ENCODE measurements at places on chromosomes 5 and 9. TPM values are rescaled to one million over a fixed set of nuclear protein-coding genes. Genes with fewer than 3 reads are reported as not detected.

The DNAI1 gene
- total RNA-seq: not detected

The NUTM2G gene
- total RNA-seq: not detected

The SUB1 gene
- total RNA-seq: 311 TPM

The ACSL6 gene
- total RNA-seq: 18.0 TPM

The PRRX2 gene
- total RNA-seq: not detected

The CRHBP gene
- total RNA-seq: 0.50 TPM

The F12 gene
- 1.1 TPM for total RNA-seq

The BASP1 gene
- total RNA-seq: 1.4 TPM

The LIFR gene
- total RNA-seq: not detected

The TAF11L2 gene
- total RNA-seq: not detected

The SLC1A1 gene
- total RNA-seq: 0.07 TPM

The SAXO1 gene
- total RNA-seq: not detected

GRCh38 chr9:123756484-123757106 is 173.3 kb downstream of the DENND1A start:
- DNase-seq: no peak

DNA sequence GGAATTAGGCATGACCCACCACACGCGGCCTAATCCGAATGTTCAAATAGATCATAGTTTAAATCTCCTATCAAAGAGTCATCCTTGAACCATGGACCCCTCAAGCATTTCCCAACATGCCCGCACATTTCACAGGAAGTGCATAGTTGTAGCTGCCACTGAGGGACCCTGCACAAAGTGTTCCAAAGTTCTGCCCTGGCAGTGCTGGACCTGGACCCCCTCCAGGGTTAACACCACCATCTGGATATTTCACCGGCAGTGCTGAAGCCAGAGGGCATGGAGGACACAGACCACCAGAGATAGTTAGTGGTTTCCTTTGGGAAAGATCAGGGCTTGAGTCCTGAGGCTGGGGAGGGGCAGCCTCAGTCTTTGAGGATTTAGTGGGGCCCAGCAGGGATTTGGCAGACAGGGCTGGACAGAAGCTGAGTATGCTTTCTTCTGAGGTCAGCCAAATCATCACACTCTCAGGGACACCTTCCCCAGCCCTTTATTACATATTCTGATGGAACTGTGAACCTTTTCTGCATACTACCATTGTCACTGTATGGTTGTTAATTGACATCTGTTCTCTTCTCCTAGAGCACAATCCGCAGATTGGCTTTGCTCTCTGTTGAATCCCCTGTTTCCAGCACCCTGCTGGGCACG is 143.6 kb upstream of the EFNA5 start:
- no peak for DNase-seq

DNA sequence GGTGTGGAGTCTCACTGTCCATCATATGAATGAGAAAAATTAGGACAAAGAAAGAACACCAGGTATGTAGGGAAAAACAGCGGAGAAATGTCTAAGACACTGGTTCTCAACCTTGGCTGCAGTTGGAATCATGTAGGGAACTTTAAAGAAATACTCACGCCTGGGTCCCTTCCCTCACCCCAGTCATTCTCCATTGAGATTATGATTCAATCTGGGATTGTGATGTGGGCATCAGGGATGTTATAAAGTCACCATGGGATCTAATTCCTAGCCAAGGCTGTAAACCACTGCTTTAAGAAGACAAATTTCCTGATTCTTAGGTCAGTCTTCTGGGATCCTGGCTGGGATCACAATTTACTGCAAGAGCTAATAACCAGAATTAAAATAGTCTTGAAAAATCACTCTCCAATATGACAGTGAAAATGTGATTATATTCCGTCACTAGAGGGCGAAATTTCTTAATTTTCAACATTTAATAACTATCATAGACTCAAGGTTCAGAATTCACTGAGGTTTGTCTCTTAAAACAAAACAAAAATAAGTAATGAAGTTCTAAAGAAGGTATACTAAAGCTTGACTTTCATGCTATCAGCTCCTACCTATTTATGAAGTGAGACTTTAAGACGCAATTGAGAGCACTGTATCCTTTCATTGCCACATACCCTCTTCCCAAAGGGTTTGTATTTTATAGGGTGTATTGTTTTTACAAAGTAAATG is 60.5 kb downstream of the GLDC start:
- no peak for DNase-seq

GRCh38 chr9:35905912-35906679 is at the start of gene HRCT1:
Gene HRCT1 (plus strand): TSS chr9:35906202. CDS start chr9:35906288, 86 bp downstream.
- no peak for DNase-seq

DNA sequence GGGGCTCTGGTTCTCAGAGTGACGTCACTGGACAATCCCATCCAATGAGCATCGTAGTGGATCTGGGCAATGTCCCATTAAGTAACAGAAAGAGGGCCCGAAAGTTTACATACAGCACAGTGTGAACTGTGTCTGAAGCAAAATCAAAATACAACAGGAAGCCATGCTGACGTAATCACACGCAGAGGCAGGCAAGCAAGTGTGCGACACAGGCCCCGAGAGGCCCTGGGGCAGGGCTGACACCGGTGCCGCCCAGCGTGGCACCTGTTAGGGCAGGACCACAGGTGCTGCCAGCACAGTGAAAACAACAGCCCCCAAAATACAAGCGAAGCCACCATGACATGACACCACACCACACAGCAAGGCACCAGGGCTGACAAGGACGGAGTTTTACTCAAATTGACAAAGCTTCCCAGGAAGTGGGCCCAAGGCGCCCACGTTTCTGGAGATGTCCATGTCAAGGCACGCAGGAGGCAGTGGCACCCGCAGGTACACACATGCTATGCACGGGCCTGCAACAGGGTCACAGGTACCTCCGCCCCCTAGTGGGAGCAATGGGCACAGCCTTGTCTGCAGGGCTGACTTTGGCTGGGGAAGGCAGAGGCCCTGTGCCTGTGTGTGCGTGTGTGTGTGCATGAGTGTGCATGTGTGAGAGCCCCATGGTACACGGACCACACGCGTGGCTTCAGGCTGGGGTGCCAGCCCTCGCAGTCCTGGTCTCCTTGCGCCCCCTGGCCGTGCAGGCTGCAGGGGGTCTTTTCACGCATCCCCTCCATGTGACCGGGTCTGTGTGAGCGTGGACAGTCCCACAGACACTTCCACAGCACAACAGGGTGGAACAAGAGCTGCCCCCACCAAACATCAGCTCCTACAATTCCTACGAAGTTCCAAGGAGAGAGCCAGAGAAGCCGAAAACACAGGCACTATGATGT is 19.6 kb downstream of the QSOX2 start:
- peak; percentile 38 for DNase-seq

- no peak for DNase-seq
These were observed 413.4 kb upstream of the SLC30A5 start for GRCh38 chr5:68680366-68680765.

- DNase-seq: no peak
These were observed 2.8 kb upstream of the ESM1 start for GRCh38 chr5:54988218-54988617.

DNA sequence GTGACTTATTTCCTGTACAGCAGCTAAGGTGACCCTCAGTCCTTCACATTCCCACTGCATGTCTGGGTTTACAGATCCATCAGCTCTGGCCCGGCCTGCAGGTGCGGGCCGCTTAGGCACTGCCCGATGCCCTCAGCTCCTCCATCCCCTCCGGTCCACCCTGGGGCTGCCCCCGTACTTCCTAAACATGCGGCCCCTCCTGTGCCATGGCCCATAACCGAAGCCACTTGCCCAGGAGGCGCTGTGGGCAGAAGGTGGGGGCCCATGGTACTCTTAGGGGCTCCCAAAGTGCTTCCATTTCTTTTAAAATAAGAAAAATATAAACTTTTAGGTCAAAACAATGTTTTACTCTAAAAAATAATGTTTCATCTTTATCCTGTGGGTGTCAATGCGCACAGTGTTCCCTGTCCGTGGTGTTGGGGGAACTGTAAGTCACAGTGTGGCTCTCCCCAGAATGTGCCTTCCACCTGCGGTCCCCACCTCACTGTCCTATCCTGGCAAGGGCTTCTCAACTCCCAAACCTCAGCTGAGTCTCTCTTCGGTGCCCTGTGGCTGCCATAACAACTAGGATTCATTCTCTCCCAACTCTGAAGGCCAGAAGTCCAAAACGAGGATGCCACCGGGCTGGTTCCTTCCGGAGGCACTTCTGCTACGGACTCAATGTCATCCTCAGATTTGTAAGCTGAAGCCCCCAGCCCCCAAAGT is 132.7 kb upstream of the LPCAT1 start:
- no peak for DNase-seq

GRCh38 chr5:95861221-95861863 is 38.8 kb upstream of the GLRX start:
- DNase-seq: no peak

DNA sequence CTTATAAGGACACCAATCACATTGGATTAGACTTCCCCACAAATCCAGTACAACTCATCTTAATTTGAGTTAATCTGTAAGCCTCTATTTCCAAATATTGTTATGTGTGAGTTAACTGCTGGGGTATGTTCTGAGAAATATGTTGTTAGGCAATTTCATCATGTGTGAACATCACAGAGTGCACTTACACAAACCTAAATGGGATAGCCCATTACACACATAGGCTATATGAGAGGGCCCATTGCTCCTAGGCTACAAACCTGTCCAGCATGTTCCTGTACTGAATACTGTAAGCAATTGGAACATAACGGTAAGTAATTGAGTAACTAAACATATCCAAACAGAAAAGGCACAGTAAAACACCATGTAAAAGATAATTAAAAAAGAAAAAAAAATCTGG is 19.1 kb upstream of the ARSI start:
- no peak for DNase-seq

DNA sequence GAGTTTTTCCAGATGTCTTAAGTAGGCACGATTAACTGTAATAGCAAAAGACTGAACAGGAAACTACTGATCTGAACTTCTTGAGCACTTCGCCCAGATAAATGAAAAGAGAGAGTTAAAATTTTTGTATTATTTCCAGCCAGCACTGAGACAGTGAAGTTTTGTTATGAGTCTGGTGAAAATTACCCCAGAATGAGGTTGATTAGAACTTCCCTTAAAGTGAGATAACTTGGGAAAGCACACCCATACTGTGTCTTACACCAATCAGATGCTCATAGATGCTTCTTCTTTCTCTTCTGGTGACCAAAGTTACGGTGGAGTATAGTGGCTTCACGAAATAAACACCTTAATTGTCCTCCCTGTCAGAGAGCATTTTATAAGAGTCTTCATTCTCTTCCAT is 131.8 kb upstream of the SLC12A2 start:
- DNase-seq: no peak

GRCh38 chr5:39058178-39058921 is 15.8 kb downstream of the RICTOR start:
- no peak for DNase-seq

GRCh38 chr5:114948986-114949621 is 220.6 kb downstream of the TRIM36 start:
- no peak for DNase-seq

- no peak for DNase-seq
These were observed 14.0 kb upstream of the GPR151 start for GRCh38 chr5:146529984-146530383.

DNA sequence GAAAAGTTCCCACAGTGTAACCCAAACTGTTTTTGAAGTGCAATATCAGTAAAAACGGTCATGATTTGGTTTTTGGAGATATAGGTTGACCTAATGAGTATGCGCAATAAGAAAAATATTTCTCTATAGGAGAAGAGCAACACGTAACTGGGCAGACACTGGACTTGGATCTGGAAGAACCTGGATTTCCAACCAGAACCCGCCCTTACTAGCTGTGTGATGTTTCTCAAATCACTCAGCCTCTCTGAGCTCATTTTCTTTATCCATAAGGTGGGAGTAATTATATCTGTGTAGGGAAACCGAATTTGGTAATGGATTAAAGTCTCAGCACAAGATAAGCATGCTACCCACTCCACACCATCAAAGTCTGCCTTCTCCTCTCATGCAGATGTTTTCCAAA is 169.1 kb downstream of the COL23A1 start:
- DNase-seq: no peak

DNA sequence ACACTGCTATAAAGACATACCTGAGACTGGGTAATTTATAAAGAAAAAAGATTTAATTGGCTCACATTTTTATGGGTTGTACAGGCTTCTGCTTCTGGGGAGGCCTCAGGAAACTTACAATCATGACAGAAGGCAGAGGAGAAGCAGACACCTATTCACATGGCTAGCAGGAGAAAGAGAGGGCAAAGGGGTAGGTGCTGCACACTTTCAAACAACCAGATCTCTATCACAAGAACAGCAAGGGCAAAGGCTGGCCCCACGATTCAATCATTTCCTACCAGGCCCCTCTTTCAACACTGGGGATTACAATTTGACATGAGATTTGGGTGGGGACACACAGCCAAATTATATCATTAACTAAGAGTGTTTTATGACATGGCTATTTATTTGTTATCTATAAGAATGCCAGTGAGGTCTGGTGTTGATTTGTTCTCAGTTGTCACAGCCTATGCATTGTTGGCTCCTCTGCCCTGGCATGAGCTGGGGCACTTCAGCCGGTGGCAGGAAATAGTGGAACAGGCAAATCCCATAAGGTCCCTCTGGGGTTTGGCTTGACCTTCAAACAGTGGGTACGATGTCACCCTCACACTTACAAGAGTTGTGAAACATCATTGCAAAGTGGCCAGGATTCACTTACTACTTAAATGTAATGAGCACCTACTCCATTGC is 44.1 kb downstream of the SPARC start:
- DNase-seq: no peak

GRCh38 chr5:136631186-136631585 is 265.8 kb upstream of the TRPC7 start:
- DNase-seq: no peak

DNA sequence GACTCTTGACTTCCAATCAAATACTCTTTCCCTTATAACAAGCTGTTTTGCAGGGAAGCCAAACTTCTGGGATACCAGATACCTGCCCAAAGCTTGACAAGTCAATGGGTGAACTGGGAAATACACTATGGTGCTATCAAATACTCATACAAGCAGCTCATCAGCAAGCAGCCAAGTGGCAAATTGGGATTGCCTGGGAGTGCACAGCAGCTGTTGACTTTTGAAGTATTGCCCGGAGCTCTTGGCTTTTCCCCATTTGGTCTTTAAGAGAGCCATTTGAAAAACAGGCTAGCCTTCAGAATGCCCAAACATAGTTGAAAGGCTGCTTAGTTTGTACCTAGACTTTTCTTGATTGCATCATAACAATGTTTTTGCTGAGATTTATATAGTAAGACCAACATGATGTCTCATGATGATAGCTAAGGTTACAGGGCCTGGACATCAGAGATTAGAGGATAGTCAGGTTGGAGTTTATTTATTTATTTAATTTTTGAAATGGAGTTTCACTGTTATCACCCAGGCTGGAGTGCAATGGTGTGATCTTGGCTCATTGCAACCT is 210.1 kb upstream of the ZNF608 start:
- DNase-seq: no peak

DNA sequence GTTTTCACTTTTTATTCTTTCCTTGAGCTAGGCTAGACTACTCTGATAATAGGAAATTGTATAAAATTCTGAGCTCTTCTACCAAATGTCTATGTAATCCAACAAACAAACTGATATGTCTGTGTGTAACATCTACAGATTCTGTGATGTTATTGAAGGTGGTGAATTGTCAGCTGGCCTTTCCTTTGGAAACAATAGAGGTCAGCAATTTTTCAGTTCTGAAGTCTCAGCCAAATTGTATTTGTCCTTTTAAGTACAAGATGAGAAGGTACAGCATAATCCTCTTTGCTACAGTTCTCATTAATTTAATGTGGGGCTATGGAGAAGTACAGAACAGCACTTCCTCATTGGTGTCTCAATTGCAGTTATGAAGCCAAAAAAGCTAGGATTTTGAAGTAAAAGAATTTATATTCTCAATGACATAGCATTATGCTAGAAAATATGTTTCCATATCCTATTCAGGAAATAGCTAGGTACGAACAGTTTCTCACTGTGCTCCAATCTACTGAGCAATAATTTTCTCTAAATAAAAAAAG is 198.0 kb downstream of the HINT1 start:
- no peak for DNase-seq

All from T-helper 17 cell (primary cell).